ENCODE measurements at places on chromosomes 4 and X.

GRCh38 chr4:1518997-1519700 is 112.9 kb upstream of the NKX1-1 start:
- no peak for DNase-seq

DNA sequence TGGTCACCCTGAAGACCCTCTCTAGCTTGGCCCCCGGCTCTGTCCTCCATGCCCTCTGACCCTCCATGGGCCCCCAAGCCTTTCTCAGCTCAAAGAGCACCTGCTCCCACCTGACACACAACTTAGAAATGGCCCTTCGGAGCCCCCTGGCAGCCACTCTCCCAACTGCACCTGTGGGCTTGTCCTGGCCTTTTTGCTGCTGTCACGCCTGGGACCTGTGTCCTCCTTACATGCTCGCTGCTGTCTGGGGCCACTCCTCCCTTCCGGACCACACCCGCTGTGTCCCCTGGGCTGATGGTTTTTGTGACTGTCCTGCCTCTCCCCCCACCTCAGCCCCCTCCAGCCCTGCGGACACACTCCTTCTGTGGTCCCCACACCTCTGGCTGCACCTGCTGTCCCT is 106.2 kb upstream of the AFAP1 start:
- no peak for DNase-seq

- DNase-seq, result no peak
Measured at GRCh38 chr4:186078981-186079638, 10.2 kb downstream of the TLR3 start.

- DNase-seq, result no peak
Measured at GRCh38 chr4:38279650-38280322, 319.6 kb downstream of the PTTG2 start.

DNA sequence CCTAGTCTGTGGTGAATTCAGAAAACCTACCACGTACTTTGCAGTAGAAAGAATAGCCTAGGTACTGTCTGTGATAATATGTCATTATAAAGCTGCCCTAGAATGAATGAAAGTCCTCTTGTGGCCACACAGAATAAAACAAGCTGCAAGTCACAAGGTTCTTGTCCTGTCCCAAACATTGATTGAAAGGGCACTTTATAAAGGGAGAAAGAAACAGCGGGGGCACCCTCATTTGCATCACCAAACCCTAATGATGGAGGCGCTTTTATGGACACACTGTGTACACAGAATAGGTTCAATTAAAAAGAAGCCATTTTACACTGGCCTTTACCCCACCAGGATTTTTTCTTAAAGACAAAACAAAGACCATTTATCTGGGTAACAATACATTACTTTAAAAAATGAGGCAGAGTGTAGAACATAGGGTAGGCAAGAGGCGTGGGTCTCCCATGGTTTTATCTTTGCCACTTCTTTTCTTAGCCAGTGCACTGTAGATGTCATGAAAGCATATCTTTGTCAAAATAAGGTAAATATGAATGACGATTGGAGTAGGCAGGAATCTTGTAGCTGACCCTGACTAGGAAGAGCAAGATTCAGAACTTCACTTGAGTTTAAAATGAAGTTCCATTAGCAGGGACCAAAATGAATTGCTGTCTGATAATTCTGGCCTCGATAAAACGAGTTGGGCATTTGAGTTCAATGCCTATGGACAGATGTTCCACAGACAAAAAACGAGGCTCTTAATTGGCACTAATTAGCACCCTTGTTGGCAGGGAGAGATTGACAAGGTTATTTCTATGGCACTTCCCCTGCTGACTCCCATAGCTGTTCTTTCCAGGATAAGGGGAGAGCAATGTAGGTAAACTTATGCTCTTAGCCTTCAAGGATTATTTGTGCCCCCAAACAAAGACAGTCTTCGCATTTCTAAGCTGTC is 365.1 kb downstream of the AFF2 start:
- no peak for DNase-seq

DNA sequence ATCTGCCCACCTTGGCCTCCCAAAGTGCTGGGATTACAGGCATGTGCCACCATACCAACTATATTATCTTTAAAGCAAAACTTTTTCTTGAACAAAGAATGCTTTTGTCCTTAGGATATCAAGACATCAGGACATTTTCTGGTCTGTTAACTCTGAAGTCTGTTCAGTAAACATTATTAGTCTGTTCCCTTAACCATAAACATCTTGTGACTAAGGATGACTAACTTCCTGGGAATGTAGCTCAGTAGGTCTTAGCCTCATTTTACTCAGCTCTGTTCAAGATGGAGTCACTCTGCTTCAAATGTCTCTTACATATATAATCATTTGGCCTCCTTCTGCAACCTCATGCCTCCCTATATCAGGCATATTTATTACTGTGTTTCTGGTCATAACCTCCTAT is 122.9 kb downstream of the UBE2NL start:
- DNase-seq, result no peak

DNA sequence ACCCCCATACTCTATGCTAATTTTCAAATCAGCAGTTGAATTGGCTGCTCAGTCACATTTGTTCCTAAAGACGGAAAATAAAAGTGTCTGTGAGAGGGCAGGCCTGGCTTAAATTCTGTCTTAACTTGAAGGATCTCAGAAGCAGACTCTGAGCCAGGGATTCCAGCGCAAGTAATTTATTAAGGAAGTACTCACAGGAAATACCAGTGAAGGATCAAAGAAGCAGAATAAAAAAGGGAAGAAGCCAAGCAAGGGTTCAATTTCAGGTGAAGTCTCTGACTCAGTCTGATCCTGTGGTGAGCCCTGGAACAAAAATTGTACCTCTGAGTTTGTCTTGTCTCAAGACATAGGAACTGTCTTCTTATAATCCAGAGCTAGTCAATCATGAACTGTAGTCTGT is 52.2 kb downstream of the IL1RAPL1 start:
- DNase-seq, result no peak

GRCh38 chr4:161988946-161989345 is 174.9 kb downstream of the FSTL5 start:
- no peak for DNase-seq

- DNase-seq, result no peak
Measured at GRCh38 chr4:24820541-24820940, 25.2 kb downstream of the SOD3 start.

GRCh38 chrX:68944211-68944610 is 115.4 kb downstream of the EFNB1 start:
- DNase-seq, result no peak

DNA sequence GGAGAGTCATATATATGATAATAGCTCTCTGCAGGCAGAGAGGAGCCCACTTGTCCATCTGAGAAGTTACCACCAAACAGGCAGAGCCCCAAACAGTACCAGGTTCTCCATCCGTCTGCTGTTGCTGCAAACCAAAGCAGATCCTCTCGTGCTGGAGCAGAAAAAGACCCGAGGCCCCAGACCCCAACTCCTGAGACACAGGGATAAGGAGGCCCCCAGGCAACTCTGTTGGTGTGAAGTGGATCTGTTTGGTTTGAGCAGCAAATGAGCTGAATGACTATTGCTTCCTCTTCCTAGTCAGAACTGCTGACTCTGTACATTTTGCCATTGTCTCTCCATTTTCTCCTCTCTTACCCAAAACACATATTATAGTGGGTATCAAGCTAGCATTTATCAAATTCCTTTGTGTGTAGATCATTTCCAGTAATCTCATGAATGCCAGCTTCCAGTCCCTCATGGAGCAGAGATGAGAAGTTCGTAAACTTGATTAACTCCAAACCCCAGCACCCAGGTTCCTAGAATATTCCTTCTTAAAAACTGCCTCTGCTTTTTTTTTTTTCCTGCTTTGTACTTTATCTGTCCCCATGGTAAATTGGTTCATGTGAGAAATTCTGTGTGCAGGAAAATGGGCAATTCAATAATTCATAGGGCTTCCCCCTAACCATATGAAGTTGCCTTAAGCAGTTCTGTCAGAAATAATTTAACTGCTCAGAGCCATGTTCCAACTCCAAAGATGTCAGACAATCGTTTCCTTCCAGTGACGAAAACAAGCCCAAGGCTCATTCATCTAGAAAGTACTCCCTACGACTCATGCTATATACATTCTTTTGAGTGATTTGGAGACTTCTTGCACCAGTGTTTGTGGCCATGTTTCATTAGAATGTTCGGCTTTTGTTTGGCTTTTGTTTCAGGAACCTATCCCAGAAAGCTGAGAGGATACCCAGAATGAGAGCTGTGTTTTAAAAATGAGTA is 98.6 kb upstream of the ATXN3L start:
- no peak for DNase-seq

GRCh38 chr4:28966982-28967381 is 1753.2 kb upstream of the PCDH7 start:
- no peak for DNase-seq

DNA sequence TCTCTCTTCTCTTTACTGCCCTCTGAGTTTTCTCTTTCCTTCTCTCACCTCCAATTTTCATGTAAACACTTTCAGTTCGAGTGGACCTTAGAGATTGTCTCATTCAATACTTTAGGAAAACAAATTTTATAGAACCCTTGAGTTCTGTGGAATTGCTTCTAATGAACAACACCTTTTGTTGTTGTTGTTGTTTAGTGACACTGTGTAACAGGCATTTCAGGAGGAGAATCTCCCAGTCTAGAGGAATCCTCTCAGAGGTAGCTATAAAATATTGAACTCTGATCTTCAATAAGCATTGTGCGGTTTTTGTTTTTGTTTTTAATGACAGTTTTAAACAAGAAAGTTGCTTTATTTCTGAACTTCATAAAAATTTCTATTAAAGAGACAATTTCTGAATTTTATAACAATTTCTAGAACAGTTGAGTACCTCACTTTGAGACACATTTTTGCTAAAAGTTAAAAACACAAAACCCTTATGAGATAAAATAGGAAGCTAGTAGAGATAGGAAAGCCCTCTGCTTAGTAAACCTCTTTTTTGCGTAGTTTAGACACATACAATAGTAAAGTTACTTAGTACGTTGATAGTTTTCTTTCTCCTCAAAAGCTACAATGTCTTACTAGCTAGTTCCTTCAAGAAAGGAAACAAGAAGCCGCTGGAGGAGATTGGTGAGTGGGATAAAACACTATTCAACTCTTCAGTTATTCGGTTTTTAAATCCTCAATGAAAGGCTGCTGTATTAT is 38.8 kb downstream of the CLCN3 start:
- no peak for DNase-seq

- DNase-seq, result no peak
Measured at GRCh38 chr4:19583827-19584569, 667.7 kb upstream of the SLIT2 start.

GRCh38 chr4:10346023-10346422 is 111.2 kb downstream of the ZNF518B start:
- no peak for DNase-seq

DNA sequence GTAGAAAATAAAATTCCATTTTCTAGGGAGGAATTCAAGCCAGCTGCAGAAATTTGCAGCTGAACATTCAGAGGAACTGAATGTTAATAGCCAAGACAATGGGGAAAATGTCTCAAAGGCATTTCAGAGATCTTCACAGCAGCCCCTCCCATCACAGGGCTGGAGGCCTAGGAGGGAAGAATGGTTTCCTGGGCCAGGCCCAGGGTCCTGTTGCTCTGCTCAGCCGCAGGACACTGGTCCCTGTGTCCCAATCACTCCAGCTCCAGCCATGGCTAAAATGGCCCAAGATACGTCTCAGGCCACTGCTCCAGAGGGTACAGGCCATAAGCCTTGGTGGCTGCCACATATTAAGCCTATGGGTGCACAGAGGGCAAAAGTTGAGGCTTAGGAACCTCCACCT is 20.4 kb downstream of the FAM13A start:
- no peak for DNase-seq

DNA sequence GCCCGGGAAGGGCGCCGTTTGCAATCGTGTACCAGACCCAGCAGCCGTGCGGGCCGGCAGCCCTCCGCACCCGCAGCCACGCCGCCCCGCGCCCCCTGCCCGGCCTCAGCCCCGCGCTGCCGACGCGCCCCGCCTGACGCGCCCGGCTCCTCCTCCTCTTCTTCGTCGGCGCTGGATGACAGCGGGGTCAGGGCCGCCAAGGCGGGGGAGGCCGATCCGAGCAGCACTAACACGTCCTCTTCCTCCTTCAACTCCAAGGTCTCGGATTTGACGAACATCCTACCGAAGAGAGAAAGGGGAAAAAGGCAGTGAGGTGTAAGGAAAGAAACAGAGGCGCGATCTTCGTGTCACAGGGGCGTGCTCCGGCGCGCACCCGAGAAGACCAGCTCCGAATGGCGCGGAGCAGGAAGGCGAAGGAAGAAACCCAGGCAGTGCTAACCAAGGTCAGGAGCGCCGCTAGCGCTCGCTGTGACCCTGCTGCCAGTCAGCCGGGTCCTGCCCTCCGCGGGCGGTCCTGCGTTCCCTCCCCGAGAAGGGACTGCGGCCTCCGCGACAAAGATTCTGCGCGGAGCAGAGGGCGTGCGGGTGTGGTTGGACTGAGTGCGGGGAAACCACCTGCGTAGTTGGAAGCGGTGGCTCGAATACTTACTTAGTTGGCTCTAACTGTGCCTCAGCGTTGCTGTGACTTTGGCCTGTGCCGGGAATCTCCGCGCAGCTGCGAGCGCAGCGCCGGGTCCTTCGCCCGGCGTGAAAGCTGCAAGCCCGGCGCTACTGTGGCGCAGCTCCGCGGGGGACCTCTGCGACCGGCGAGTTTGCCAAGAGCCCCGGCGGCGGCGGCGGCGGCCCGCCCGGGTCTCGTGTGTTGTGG is 548 bp downstream of the NEUROG2 start:
- DNase-seq, result no peak

DNA sequence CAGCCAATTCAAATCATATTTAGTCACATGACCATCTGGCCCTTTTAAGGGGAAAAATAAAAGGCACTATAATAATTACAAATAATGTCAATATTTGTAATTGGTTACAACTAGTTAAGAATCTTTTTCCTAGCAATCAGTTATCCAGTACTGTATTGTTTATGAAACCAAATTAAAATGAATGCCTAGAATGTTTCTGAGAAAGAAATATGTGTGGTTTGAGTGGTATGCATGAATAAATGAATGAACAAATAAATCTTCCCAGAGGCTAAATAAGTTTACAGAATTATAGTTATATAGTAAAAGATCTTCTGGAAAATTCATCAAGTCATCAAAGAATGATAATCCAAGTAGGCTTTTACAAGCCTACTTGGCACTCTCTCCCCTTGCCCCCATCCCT is 55.8 kb upstream of the F8A3 start:
- DNase-seq, result no peak

DNA sequence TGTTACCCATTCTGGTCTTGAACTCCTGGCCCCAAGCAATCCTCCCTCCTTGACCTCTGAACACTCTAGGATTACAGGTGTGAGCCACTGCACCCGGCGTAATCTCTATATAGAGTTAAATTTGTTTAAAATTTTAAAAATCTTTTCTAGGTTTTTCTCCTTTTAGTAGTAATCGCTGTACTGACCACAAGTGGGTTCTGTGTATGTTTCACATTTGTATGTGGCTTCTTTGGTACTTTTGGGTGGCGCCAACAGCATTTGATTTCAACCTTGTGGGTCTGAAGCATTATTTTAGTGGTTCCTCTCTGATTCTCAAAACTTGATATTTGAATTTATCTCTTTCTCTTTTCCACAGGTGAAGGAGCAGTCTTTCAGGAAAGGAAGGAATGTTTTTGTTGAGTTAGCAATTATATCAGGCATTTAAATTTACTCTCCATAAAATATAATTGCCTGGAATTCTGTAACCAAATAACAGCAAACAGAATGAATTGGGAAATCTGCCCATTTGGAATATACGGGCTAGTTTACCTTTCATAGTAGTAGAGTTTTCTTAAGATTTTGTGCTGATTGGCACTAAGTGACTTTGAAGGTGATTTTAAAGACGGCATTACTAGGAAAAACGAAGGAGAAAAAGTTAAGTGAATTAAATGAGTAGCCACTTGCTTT is 29.5 kb downstream of the ARHGAP10 start:
- DNase-seq, result no peak

Measured in DMS79 treated with DMSO at 0.1 percent for 48 hours (cell line).